ENCODE measurements at places on chromosomes 2 and 18.
A peak's percentile ranks its signal among the peaks of the same experiment; 100 is the strongest.

GRCh38 chr2:105057005-105057404, 19.1 kb downstream of the MRPS9 start:
- DNase-seq, result no peak

DNA sequence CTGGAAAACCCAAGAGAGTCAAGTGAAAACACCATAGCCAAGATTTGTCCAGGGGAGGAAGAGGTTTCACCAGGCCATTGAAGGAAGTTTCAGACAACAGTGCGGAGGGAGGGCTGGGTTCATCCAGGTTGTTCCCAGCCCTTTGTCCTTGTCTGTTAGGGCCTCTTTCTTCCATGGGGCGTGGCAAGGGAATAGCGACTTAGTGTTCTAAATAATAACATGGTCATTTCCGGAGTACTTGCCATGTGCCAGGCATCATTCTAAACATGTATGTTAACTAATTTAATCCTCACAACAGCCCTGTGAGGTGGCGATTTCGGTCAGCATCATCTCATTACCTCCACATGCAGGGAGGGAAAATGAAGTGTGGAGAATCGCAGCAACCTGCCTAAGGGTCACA, 77.3 kb downstream of the TCF7L1 start:
- DNase-seq, result no peak

- DNase-seq, result no peak
These were observed 5.6 kb downstream of the BCL11A start for GRCh38 chr2:60547841-60548240.

GRCh38 chr18:21203126-21203525, 38.9 kb upstream of the GREB1L start:
- no peak for DNase-seq

- DNase-seq, result no peak
These were observed 385.2 kb downstream of the ARHGAP15 start for GRCh38 chr2:143514413-143514812.

DNA sequence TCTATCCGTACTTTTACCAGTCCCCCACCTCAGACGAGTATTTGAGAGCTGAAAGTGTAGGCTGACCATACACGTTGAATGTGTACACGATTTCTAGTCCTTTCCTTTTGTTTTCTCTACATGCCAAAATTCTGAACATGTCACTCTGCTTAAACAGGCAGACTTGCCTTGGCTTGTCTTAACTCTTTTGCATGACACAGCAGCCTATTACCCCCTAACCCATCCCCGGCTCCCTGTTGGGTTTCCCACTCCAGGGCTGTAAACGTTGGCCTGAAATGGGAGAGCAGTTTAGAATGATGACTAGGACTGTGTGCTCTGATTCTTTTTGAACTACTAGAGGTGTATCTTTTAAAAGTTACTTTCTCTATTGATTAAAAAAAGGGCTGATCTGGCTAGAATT, 19.1 kb downstream of the MTCL1 start:
- peak; percentile 46 for DNase-seq

GRCh38 chr2:203790134-203790852, 77.3 kb upstream of the CTLA4 start:
- DNase-seq, result no peak

- DNase-seq, result no peak
These were observed 851.6 kb upstream of the CDH2 start for GRCh38 chr18:29028560-29028959.

GRCh38 chr2:45606796-45607195, 4.3 kb downstream of the SRBD1 start:
- no peak for DNase-seq

DNA sequence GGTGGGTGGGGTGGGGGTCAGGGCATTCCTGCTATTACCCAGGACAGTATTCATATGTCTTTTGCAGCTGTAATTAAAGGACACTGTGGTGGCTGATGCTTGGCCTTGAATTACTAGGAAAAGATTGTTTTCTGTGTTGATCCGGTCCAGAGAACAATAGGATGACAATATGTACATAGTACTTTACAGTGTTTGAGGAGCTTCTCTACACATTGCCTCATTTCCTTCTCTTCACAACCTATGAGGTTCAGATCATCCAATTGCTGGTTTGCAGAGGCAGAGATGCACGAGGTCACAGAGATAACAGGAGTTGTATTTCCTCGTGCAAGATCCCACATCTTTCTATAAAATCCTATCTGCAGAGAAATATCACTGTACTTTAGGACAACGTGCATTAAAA, 119.5 kb downstream of the LIPG start:
- no peak for DNase-seq

- DNase-seq, result no peak
These were observed 53.3 kb downstream of the ZEB2 start for GRCh38 chr2:144466637-144467036.

- no peak for DNase-seq
These were observed 341.5 kb upstream of the ATP5MC3 start for GRCh38 chr2:175523001-175523400.

GRCh38 chr2:25000036-25000435, 28.3 kb upstream of the DNAJC27 start:
- no peak for DNase-seq

GRCh38 chr2:72562451-72563153, 263.2 kb downstream of the EXOC6B start:
- no peak for DNase-seq

- no peak for DNase-seq
These were observed 54.5 kb upstream of the IKZF2 start for GRCh38 chr2:213205944-213206343.

- no peak for DNase-seq
These were observed 439.8 kb downstream of the RNF144A start for GRCh38 chr2:7356909-7357584.

GRCh38 chr2:100238471-100238870, 83.8 kb downstream of the LONRF2 start:
- peak; percentile 18 for DNase-seq

DNA sequence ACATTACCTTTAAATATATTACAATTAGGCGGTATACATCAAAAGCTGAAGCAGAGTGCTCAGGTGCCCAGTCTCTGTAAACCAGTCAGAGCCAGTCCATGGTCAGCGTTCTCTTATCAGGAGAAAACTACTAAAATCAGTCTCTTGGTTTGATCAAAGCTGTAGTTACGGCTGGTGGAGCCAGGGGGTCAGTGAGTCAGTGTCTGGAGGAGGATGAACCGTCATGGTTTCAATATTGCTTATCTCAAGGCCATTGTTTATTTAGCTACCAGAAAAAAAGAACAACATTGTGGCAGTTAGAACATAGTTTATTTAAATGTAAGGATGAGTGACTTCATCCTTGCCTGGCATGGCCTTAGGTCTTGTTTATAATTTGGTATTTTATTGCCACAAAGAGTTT, 71.3 kb upstream of the NYAP2 start:
- DNase-seq, result no peak

DNA sequence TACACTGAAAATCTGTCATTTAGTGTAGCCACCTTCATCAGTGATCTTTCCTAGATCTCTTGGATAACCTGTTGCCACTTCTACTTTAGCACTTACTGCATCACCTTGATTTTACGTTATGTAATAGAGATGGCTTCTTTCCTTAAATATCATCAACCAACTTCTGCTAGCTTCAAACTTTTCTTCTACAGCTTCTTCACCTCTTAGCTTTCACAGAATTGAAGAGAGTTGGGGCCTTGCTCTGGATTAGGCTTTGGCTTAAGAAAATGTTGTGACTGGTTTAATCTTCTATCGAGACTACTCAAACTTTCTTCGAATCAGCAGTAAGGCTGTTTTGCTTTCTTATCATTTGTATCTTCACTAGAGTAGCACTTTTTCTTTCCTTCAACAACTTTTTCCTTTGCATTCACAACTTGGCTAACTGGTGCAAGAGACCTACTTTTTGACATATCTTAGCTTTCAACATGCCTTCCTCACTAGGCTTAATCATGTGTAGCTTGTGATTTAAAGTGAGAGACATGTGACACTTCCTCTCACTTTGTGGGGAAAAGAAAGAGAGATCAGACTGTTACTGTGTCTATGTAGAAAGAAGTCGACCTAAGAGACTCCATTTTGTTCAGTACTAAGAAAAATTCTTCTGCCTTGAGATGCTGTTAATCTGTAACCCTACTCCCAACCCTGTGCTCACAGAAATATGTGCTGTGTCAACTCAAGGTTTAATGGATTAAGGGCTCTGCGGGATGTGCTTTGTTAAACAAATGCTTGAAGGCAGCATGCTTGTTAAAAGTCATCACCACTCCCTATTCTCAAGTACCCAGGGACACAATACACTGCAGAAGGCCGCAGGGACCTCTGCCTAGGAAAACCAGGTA, 99.6 kb downstream of the ATL2 start:
- DNase-seq, result peak; percentile 69

DNA sequence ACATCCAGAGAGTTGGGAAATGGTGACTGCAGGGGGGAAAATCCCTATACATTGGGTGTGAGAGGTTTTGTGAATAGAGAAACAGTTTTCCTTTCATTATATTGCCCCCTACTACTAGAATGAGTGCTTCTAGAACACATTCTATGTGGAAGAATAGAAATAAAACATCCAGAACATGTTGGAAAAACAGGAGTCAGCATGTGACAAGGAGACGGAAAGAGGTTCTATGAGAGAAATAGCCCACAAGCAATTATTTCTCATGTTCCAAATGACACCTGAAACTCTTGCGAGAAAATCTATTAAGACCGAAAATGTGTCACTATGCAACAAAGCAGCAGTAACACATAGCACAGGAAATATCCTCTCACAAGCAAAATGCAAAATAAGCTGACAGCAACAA, 202.7 kb upstream of the SPOPL start:
- no peak for DNase-seq

- no peak for DNase-seq
These were observed 83.8 kb upstream of the ACVR2A start for GRCh38 chr2:147760984-147761383.

DNA sequence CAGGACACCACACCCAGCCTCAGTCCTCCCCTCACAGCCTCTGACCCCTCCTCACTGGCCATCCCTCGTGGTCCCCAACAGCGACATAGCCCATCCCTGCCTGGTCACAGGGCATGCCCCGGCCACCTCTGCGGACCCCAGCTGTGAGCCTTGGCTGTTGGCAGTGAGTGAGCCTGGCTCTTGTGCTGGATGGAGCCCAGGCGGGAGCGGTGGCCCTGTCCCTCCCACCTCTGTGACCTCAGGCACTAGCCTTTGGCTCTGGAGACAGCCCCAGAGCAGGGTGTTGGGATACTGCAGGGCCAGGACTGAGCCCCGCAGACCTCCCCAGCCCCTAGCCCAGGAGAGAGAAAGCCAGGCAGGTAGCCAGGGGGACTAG, 7.9 kb downstream of the DES start:
- DNase-seq, result no peak

DNA sequence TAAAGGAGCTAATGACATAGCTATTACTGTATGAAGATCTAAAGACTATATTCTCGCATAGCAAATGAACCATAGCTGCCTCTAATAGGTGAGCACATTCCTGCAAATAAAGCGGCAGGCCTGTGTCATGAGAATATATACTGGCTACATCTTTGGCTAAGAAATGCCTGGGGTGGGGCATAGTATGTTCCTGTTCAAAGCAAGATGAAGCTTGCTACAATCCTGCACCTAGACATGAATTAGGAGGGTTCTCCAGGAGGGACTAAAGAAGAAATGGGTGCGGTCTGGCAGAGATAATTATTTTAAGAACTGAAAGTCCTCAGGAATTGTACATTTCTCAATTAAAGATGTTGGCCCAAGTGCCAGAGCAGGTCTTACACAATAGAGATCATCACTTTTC, 46.8 kb upstream of the PLA2R1 start:
- DNase-seq, result no peak

DNA sequence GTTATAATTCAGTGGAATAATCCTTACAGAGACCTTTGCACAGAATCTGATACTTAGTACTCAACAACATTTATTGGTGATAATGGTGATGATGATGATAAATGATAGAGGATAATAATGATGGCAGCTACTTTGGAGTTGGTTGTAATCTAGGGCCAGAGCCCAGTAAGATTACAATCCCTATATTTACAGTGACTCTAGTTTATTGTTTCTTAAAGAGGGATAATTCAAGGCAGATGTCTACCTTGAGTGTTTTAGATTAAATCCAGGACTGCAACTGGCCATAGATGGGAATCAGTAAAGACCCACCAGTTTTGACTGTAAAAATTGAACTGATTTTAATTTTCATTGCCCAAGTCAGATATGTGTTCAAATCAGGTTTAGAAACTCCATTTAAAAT, 813.9 kb upstream of the CNTNAP5 start:
- no peak for DNase-seq

- no peak for DNase-seq
These were observed 1031.5 kb upstream of the CNTNAP5 start for GRCh38 chr2:122993592-122993991.

DNA sequence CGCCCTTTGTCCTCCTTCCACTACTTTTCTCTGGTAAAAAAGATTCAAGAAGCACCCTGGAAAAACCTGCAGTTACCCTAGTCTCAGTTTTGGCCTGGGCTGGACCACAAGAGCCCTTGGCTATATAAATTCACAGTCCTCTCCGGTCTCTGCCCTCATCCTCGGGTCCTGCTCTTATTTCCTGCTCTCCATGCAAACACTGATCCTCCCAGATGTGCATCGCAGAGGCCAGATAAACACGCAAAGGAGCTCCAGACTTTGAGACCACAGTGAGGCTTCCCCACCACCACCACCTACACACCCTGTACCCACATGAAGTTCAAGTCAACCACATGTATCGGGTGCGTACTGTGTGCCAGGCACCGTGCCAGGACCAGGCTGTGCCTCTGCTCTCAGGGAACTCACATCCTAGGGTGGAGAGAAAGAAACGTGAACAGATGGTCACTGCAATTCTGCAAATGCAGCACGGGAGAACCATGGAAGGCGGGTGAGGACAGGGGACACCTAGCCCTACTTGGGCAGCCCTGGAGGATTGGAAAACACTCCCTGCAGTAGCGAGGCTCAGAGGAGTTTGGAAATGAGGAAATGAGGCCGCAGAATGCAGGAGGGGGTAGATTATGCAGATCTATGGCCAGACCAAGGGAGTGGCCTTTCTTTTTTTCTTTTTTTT, 7.4 kb downstream of the CTDSP1 start:
- peak; percentile 67 for DNase-seq

DNA sequence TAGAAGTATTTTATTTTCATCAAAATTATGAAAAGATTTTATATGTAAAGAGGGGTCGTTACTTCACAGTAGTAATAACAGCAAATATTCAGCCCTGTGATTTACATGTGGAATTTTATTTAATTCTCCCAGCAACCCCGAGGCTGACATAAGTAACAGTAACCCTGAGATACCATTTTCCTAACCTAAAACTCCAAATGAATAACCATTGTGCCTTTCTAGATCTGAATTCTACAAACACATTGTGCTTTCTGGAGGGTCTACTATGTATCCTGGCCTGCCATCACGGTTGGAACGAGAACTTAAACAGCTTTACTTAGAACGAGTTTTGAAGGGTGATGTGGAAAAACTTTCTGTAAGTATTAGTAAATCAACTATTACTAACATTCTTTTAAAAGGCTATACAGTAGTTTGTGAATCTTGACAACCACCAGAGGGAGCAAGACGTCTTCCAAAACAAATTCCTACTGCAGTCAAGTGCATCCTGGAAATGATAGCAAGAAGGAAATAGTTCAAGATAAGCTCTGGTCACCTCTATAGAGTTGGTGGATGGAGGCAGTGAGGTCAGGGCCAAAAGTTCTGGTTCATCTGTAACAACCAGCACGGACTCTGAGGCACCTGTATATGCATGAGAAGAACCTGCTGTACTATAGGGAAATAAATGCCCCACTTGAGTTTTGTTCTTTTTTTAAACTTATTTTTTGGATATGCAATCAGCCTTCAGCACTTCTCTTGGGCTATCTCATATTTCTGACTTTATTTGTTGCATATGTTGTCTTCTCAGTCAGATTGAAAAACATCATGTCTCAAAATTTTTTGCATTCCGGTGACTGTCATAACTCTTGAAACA, 37.4 kb downstream of the ACTR2 start:
- peak; percentile 23 for DNase-seq
